Hindlimb muscle (tissue), 1 donor: ENCODE measurements at places on chromosomes 11 and 22. TPM values are rescaled to one million over a fixed set of nuclear protein-coding genes. Genes with fewer than 3 reads are reported as not detected.

Gene GGTLC2
- not detected for polyA plus RNA-seq

Gene SMC1B
- 0.06 TPM for polyA plus RNA-seq

Gene SCARF2
- 14.9 TPM for polyA plus RNA-seq

Gene APLNR
- 110 TPM for polyA plus RNA-seq

Gene MS4A12
- polyA plus RNA-seq = not detected

Gene CCDC89
- 1.9 TPM for polyA plus RNA-seq

Gene ELMOD1
- polyA plus RNA-seq = 6.9 TPM

Gene GRIA4
- polyA plus RNA-seq = 19.4 TPM

Gene TBX10
- not detected for polyA plus RNA-seq

Gene PIH1D2
- polyA plus RNA-seq = 0.93 TPM

Gene USH1C
- not detected for polyA plus RNA-seq

Gene NDUFC2
- polyA plus RNA-seq = 156 TPM

Gene GNG3
- 0.61 TPM for polyA plus RNA-seq

Gene KIRREL3
- 0.49 TPM for polyA plus RNA-seq

Gene CASP12
- 0.31 TPM for polyA plus RNA-seq

Gene HRAS
- 144 TPM for polyA plus RNA-seq

Gene RFPL3
- polyA plus RNA-seq = 0.25 TPM

Gene SHANK2
- 2.9 TPM for polyA plus RNA-seq

Gene OR52E8
- not detected for polyA plus RNA-seq
